ENCODE measurements at places on chromosomes 3 and 15.

DNA sequence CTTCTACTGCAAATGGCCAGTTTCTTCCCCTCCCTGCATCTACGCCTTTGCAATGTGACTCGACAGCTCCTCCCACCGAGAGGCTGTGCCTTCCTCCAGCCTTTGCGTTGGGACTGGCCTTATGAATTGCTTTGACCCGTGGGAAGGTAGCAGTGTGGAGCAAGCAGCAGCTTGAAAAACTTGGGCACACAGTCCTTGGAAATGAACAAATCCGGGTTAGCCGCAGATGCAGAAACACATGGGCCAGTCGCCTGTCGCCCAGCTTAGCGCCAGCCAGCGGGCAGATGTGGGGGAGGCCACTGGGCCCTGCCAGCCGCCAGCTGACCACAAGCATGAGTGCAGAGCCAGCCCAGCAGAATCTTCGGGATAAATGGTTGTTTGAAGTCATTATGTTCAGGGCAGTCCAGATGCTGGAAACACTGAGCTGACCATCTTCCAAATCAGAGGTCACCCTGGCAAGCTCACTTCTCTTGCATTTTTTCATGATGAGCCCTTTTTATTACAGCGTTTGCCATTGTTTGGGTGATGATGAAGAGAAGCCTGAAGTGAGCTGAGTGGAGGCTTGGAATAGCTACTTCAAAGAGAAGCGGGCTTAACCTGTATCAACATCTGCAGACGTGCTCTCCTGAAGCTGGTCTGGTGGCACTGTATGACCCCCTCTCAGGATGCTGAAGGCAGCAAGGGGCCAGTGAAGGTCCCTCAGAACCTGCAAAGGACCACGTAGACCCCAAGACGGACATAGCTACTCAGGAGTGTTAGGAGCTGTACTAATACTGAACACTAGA is 9.8 kb downstream of the SELENOS start:
- no peak for DNase-seq

DNA sequence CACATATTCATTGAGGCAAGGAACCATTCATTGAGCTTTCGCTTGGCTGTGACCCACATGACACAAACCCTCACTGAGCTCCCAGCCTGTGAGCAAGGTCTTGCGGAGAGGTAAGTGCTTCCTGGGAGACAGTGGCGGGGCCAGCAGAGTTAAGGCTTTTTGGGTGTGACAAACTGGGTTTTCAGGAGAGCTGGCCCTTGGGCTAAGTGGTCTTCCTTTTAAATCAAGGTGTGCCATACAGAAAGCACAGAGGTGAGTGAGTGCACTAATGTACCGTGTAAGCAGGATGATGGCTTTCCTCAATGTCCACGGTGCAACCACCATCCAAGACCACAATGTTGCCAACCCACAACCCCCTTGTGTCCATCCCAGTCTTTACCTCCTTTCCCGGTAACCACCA is 28.6 kb downstream of the POMGNT2 start:
- no peak for DNase-seq

DNA sequence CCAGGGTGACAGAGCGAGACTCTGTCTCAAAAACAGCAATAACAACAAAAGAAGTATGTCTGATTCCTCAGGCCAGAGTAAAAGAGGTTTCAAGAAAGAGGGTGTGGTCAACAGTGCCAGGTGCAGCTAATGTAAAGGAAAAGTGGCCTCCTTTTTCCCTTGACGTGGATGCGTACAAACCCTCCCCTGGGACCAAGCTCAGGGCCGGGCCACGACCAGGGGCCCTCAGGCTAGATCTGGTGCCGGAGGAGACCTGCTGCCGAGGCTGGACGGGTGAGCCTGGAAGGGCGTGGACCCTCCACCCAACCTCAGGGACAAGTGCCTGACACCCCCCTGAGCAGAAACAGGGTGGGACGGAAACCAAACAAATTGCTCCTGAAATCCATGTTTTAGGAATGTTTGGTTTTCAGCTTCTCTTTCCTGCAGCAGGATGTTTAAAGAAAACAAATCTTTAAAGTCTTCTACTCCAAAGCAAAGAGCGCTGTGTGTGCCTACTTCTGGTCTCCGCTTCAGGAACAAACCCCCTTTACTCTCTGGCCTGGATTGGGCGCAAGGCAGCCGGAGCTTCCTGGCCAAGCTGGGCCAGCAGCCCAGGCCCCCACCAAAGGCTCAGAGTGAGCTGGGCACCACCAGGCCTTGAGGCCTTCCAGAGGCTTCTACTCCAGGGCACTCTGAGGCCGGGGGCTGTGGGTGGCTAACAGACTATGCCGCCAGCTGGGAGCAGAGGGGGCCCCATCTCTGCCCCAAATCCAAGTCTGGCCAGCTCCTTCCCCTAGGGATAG is 21.4 kb downstream of the ZDHHC19 start:
- no peak for DNase-seq

- no peak for DNase-seq
Measured at GRCh38 chr3:111823341-111823855, 35.7 kb upstream of the PHLDB2 start.

GRCh38 chr3:187811585-187812250 is 66.5 kb upstream of the BCL6 start:
- no peak for DNase-seq

DNA sequence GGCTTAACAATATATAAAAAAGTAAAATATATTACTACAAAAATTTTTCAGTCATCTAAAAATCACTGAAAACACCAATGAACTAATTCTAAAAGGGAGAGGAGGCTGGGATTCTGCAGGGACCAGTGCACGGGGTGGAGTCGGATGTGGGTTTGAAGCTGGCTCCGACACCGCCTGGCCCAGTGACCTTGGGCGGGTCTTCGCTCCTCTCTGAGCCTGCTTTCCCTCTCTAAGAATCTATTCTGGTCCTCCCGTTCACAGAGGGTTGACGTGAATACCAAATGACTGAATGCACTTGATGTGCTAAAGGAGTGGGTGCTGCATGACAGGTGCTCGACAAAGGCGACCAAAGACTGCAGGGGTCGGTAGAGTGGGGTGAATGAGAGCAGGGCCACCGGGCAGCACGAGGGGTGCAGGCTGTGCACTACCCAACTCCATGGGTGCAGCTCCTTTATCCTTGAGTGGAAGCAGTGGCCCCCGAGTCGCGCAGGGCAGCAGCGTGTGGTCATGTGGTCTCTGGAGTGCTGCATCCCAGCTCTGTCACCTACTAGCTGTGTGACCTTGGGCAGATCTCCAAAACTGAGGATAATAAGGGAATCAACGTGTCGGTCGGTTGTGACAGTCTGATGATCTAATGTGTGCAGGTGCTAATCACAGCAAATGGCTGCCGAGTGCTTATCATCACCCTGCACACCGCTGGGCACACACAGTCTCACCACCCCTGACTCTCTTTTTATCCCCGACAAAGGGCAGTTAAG is 8.6 kb upstream of the IQSEC1 start:
- DNase-seq, result no peak

DNA sequence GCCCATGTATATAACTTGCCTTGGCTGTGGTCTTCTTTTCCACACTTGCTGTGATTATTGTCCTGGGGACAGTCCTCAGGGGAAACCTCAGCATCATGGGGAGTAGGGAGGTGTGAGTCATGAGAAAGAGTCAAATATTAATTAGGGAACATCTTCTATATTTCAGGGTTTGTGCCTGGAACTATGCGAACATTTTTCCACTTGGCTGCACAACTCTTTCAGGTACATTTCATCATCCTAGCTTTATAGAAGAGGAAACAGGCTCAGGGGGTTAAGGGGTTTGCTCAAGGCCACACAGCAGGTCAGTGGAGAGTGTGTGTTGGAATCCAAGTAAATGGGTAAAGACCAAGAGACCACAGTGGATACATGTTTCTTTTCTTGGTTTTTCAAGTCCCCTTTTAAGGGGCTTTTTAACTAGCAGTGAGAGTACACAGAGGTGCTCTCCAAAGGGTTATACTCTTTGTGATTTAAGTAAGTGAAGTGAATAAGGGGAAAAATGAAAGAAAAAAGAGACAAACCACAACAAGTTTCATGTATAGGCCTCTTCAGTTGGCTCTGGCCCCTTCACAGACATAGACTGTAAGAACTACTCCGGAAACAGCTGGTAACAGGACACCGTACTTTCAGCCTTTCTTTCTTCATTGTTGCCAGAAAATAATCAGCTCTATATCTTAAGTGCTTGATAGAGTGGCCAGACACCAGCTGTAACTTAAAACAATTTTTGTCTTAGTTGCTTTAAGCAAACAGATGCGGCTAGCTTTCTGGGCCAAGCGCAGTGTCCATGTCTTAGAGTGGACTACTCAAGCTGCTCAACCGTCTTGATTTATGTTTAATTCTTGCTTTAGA is 64.6 kb downstream of the EEFSEC start:
- no peak for DNase-seq

DNA sequence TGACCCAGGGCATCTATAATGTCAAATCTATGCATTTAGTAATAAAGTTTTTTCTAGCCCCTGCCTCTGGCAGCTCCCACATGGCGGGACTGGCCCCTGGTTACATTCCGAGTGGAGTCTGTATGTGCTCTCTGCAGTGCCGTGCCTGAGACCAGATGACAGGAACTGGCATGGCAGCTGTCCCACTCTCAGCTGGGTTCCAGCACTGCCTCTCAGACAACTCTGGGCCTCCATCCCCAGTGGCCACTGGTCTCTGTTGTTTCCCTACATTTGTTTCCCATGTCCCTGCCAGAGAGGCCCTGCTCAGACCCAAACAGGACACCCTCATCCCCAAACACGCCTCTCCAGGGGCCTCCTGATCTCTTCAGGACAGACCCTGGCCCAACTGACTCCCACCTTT is 109.3 kb downstream of the OCA2 start:
- DNase-seq, result no peak

DNA sequence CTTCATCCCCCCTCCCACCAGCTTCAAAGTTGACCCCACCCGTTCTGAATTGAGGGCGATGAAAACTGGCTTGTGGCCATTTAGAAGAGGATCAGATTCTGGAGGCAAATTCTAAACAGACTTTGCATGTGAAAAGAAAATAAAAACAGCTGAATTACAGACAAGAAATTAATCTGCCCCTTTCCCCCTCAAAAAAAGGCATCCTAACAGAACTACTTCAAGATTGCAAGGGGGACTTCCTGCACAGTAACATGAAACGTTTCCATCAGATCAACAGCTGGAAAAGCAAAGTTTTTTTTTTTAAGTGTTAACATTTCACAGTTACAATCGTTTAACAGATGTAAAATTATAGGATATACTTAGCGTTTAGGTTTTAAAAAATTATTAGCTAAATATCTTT is 229.3 kb downstream of the RORA start:
- no peak for DNase-seq

DNA sequence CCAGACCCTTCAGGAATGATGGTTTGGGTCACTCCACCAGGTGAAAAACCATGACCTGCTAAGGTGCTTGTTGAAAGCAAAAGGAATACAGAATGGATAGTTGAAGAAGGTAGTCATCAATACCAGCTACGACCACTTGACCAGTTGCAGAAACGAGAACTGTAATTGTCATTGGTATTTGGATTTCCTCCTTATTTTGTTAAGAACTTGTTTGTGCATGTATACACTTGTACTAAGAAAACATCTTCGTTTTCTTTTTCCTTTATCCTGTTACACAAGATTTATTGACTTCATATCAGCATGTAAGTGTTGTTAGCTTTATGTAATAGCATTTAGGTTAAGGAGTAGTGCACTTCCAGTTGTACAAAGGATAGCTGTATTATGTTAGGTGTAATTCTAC is 261.8 kb downstream of the MCTP2 start:
- DNase-seq, result no peak

GRCh38 chr15:68707386-68707785 is 113.3 kb downstream of the ANP32A start:
- no peak for DNase-seq

DNA sequence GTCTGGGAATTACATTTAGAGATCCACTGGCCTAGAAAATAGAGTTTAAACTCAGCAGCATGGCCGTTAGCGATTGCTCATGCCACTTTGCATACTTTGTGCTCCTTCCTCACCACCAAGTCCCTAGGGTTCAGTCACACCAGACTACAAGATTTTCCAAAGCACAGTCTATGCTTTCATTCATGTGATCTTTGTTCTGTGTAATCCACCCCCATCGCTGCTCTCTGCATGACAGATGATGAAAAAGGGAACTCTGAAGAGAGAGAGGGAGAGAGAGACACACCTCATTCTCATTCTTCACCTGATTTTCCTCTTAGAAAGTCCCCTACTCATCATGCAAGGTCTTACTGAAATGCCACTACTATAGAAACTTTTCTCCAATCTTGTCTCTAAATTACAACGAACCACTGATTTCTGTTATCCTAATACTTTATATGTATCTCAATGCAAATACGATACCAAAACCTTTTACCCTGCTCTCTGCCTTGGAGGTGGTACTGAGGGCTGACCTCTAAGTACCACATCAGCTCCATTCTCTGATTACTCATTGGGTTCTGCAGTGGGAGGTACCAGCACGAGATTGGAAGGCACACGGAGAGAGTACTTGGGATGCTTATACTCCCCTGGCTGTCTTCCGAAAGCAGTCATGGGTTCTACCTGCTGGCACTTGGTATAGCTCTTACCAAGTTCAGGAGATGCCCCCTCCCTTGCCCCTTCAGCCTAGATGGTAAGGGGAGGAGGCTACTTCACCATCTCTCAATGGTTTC is 1.1 kb upstream of the PARP15 start:
- DNase-seq, result peak; percentile 22

DNA sequence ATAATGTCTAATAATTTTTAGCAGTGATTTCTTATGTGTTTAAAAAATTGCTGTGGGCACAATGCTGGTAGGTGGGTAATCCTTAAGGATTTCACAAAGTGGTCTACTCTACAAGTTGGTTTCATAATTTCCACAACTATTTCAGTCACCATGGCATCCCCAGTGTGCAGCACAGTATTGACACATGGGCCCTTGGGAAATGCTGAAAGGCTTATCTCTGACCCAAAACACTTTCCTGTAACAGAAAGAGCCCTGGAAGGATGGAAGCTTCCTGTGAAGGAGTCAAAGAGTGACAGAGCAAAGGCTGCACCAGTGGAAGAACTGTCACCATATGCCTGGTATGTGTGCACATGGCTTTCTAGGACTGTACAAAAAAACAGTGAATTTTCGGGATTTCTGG is 153.7 kb downstream of the ANO10 start:
- no peak for DNase-seq

GRCh38 chr3:149393345-149394160 is 16.1 kb upstream of the TM4SF1 start:
- DNase-seq, result peak; percentile 12

DNA sequence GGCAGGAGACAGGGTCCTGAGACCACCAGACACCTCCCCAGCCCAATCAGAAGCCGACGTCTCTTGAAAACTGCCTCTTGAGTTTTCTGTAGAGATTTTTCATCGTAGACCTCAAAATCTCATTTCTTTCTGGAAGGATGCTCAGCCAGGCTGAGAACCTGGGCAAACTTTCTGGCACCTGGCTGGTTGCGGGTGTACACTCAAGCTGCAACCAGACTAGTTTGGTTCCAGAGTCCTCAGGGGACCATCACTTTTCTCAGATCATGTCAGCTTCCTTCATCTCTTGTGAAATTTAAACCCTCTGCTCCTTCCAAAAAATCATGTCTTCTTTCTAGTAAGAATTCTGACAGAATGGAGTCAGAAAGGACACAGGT is 45.1 kb downstream of the CMTM7 start:
- no peak for DNase-seq

Data from stimulated activated CD4-positive, alpha-beta T cell treated with anti-CD3 and anti-CD28 coated beads, Interleukin-4, amount 100 ng/mL, for 1 hour (primary cell).